Activated naive CD8-positive, alpha-beta T cell treated with anti-CD3 and anti-CD28 coated beads, Interleukin-2, amount 50 U/mL, for 16 hours (primary cell): ENCODE measurements at places on chromosomes 4 and X.

DNA sequence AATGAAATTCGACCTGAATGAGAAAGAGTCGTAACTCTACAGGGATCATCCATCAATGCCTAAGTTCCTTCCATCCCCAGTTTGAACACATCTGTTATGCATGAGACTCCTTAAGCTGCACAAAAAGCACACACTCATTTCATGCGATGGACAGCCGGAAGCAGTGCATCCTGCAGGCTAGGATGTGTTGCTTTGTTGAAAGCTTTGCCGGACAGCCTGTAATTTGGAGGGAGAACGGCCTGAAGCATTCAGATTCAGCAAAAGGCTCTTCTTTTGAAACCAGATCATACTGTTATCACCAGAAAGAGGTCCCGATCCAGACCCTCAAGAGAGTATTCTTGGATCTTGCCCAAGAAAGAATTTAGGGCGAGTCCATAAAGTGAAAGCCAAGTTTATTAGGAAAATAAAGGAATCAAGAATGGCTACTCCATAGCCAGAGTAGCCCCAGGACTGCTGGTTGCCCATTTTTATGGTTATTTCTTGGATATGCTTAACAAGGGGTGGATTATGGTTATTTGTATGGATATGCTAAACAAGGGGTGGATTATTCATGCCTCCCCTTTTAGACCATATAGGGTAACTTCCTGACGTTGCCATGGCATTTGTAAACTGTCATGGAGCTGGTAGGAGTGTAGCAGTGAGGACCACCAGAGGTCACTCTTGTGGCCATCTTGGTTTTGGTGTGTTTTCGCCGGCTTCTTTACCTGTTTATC is 48.1 kb upstream of the DHRSX start:
- DNase-seq = no peak

GRCh38 chr4:71460371-71460770 is 121.6 kb downstream of the SLC4A4 start:
- no peak for DNase-seq

DNA sequence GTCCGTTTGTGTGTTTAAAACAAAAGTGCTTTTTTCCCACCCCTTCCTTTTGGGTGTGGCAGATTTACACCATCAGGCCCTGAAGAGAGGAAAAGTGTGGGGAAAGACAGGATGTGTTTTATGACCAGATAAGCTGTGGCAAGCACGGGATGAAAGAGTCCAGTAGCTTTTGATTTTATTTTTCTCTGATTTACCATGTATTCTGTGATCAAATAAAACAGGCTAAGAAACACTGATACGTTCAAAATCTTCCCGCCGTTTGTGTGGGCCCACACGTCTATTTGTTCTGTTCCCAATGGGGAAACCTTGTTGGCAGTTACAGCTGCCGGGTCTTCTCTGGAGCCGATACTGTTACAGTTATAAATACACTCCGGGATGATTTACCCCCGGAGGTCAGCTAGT is 10.8 kb downstream of the LRP2BP start:
- no peak for DNase-seq

- no peak for DNase-seq
Measured at GRCh38 chr4:149766135-149766534, 49.5 kb downstream of the IQCM start.

GRCh38 chr4:107825072-107825824 is 516 bp downstream of the SGMS2 start:
- DNase-seq = no peak

GRCh38 chrX:136766785-136767103 is 14.0 kb downstream of the ARHGEF6 start:
- no peak for DNase-seq

DNA sequence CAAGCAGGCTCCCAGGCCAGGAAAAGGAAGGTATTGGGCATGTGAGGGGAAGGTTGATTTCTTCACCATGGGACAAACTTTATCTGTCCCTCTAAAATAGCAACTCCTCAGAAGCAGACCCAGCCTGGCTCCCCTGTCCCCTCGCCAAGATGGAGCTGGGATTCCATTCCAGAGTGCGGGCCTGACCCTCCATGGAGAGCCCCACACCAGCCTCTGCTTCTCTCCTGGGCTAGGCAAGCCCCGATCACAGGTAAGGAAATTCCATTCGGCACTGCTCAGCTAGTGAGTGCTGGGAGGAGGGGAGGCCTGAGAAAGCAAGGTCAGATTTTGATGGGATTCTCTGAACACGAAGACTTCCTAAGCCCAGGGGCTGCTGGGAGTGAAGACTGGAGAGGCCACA is 98.4 kb downstream of the EFNB1 start:
- no peak for DNase-seq

- DNase-seq = no peak
Measured at GRCh38 chrX:118049713-118050112, 66.9 kb downstream of the KLHL13 start.

- no peak for DNase-seq
Measured at GRCh38 chrX:135632353-135632752, 81.1 kb upstream of the CT45A1 start.

- DNase-seq = no peak
Measured at GRCh38 chrX:43266487-43266886, 389.6 kb upstream of the MAOA start.

DNA sequence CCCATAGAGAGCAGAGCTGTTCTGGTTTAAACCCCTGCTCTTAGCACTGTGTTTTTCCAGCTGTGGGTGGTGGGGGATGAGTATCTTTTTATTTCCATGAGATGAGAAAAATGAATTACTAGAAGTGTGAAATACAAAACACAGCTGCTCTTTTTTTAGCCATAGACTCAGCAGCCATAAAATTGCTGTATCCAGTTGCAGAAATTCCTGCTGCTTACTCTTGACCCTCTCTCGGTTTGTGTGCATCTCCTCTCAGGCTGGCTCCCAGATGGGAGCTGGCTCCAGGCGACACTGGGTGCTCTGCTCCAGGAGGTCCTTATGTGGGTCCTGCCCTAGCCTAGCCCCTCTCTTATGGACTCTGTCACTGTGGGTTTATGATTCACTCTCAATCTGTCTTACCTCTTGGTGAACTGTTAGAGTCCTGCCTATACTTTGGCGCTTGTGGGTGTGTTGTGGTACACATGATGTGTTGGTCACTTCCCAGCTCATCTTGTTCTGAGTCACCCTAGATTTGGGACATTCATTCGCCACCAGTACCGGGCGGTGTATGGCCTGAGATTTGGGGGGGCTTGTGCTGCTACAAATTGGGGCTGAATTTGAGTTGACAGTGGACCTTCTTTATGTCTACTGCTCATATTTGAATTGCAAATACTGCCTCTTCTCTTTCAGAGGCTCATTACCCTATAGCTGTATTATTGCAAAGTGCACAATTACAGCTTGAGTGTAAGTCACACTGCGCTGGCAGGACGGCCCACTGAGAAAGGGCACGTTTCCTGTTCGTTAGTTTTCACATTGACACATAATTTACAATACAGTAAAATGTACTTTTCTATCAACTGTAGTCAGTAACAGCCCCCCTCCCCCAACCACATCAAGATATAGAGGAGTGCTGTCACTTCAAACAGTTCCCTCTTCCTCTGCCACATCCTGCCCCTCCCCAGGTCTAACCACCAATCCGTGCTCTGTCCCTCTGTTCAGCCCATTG is 46.9 kb upstream of the MSANTD1 start:
- peak; percentile 21 for DNase-seq

DNA sequence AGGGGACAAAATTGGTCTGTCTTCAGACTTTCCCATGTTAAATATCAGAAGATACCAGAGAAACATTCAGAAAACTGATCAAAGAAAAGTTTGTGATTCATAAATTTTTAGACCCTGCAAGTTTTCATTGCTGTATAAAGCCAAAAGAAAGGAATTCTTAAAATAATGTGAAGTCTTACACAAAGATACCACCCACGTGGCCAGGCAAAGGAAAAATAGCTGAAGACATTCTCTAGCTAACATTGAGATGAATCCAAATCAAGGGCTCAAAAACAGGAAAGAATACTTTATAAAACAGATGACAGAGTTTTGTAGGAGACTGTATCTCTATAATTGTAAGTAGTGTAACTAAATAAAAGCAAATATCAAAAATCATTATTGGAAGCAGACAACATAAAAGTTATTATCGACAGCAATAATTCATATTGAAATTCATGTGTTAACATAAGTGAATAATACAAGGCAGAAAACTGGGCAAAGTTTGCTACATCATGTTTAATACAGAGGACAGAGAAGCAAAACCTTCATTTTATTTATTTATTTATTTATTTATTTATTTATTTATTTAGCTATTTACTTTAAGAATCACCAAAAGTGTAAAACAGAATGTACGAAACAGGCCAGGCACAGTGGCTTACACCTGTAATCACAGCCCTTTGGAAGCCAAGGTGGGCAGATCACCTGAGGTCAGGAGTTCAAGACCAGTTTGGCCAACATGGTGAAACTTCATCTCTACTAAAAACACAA is 204.6 kb upstream of the SLIT2 start:
- no peak for DNase-seq

DNA sequence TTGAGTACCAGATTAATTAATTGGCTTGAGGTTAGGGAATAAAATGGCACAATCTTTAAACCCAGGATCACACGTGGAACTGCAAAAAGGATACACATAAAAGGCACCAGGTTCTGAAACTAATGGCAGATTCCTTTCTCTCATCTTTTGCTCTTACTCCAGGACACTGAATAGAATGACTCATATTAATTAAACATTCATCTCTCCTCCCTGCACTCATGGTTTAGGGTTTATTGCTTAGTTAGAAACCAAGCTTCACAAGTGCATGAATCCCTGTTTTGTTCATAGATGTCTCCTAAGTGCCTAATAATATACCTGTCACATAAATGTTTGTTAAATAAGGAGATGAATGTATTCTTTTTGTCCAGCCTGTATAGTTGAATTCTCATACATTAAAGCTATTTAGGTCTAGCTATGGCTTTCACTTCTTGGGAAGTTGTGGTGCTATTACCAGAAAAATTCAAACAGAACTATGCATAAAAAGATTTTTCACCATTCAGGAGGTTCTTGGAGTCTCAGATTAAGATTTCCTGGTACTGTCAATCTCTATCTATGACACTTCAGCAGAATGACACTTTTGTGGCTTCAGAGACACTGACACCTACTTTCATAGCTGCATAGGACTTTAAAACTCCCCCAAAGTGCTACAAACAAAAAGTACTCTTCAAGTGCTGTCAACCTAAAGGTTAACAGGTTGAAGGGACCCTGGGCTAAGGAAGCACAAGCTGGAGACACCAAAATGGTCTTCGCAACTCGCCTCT is 7.4 kb downstream of the CORIN start:
- DNase-seq = no peak

DNA sequence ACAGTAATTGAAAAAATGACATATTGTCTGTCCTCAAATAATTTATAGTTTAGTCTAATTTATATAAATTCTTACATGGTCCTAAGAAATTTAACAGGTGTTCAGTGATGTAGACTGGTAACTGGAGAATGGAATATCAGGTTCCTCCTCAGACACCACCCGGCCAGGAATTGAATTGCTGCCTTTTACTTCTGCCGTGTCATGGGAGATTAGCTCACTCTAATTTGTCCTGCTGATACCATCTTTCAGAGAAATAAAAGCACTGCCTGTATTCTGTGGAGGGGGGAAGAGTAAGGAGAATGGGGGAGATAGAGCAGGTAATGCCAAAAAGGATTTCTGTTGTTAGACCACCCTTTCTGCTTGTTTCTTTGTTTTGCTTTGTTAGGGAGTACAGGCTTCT is 125.2 kb upstream of the KLHL4 start:
- DNase-seq = no peak

DNA sequence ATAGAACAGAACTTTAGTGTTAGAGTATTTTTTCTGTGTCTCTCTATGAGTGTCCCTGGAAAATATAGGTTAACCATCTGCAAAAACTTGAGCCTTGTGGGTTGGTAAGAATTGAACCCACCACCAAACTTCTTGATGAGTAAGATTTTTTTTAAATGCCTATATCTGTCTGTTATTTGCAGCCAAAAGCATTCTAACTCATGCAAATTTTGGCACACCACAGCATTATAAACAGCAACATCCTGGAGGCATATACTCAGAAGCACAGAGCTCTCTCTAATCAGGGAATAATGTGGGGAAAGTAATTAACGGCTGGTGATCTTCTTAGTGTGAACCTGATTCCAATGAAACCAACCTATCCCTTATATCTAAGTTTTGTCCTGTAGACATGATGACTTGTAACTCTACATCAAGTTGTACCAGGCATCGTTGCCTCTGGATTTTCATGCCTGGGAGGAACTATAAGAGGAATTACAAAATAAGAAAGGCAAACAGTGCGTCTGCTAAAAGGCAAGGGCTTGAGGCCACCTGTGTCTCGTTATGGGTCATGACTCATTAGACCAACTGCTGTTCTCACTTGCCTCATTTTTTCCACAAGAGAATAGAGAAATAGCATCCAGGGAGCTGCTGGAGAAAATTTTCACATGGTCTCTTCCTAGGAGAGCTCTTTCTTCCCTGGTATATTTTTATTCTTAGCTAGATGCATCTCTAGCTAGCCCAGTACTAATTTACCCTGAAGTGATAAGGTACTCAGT is 202.4 kb downstream of the CHIC2 start:
- no peak for DNase-seq

GRCh38 chr4:109846395-109847098 is 1.4 kb upstream of the LRIT3 start:
- no peak for DNase-seq

DNA sequence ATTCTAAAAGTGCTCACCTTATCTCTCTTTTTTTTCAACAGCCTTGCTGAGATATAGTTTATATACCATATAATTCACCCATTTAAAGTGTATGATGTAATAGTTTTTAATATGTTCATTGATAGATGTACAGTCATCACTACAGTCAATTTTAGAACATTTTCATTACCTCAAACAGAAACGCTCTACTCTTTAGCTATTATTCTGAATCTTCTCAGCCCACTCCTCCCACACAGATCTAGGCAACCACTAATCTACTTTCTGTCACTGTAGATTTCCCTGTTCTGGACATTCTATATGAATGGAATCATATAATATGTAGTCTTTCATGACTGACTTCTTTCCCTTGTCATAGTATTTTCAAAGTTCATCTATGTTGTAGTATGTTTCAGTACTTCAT is 22.6 kb downstream of the MND1 start:
- no peak for DNase-seq

DNA sequence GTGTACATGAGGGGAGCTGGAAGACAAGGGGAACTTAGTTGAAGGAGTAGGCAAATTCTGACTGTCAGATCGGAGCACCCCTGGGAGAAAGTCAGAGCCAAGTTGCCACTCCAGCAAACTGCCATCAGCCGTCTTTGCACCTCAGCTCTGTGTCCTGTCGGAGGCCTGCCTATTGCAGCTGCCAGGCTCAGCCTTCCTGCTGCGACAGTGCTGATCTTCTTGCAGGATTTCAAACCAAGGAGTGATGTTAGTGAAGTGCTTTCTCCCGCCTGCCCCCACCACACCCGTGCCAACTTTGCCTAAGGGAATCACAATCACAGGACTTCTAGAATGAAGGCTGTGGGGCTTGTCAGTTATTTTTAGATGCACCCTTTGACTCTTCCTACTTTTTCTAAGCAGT is 185.3 kb downstream of the KIT start:
- DNase-seq = no peak

DNA sequence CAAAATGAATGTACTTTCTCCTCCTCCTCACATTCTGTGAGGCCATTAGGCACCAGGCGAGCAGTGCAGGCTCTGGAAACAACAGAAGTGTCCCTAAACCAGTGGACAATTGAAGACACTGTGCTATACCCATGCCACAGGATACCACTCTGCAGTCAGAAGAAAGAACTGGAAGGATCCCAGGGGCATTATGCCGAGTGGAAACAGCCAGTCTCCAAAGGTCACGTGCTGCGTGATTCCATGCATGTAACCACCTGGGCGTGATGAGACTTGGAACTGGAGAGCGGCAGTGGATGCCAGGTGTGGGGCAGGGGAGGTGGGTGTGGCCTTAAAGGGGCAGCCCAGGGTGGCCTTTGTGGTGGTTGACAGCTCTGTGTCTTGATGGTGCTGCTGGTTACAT is 139.4 kb downstream of the EVC2 start:
- no peak for DNase-seq

GRCh38 chr4:38185406-38186144 is 225.4 kb downstream of the PTTG2 start:
- no peak for DNase-seq
